Mesenteric fat pad (tissue), 1 donor: ENCODE measurements at places on chromosomes 6 and 20. TPM values are rescaled to one million over a fixed set of nuclear protein-coding genes. Genes with fewer than 3 reads are reported as not detected.

- DNase-seq = no peak
These were observed 12.9 kb downstream of the MAPRE1 start for GRCh38 chr20:32832664-32833063.

GRCh38 chr6:37847704-37848103 is 28.2 kb downstream of the ZFAND3 start:
- DNase-seq = no peak

DNA sequence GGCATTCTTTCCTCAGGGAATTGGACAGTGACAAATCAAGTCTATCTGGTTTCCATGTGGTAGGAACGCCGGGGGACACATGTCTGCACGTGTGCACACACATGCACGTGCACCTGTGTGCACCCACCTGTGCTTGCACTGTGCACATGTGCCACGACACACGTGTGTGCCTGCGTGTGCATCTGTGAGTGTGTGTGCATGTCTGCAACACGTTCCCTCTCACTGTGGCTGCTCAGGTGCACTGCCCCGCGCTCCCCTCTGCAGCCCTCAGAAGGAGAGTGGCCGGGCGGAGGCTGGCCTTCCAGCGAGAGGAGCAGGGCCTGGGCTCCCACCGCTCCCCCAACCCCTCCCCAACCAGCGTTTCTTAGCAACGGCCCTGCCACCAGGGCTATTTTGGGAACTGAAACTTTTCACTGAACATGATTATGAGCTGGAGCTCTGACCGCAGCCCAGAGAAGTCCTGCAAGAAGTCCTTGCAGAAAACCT is 147.8 kb downstream of the PHACTR3 start:
- no peak for DNase-seq

GRCh38 chr20:60482221-60483008 is 524.2 kb downstream of the CDH26 start:
- DNase-seq = no peak

DNA sequence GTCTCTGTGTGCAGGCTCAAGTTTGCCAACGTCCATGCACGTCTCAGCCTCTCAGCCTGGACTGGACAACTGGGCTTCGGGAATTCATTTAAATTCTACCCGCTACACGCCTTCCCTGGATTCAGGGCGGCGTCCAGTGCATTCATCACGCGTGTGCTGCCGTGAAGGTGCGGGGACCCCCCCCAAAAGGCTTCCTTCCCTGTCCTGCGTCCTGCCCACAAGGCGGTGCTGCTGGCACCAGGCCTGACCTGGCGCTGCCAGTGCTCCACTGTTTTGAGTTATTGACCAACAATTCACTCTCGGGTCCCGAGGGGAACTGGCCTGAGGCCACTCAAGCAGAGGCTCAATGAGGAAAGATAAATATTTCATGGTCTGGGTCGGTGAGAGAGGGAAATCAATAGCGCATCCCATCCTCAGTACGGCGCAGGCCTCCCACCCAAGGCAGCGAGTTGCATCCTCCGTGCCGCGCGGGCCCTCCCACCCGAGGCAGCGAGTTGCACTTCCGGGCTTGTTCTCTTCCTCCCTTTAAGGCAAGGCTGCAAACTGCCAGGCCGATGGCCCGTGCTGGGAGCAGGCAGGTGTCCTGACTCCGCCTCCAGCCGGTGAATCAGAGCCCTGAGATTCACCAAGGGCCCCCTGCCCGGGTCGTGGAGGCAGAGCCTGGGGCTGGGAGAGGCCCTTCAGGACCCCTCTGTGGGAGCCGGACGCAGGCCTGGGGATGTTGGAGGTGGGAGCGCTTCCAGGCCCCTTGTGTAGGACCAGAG is 22.8 kb upstream of the BHLHE23 start:
- no peak for DNase-seq

DNA sequence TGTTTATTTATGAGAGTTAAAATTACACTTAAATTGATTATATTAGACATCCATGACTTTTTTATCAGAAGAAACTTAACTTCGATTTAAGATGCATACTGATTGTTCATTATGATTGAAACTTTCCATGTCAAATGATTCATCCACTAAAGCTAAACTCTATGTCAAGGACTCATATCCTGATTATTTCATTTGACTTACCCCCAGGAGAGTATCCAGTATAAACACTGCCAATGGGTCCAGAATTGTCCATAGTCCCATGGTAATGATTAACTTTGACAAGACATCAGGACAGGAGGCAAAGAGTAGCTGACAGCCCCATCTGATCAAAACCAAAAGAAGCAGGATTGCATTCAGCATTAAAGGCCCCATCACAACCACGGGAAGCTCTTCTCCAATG is 709.9 kb downstream of the TFAP2A start:
- no peak for DNase-seq

DNA sequence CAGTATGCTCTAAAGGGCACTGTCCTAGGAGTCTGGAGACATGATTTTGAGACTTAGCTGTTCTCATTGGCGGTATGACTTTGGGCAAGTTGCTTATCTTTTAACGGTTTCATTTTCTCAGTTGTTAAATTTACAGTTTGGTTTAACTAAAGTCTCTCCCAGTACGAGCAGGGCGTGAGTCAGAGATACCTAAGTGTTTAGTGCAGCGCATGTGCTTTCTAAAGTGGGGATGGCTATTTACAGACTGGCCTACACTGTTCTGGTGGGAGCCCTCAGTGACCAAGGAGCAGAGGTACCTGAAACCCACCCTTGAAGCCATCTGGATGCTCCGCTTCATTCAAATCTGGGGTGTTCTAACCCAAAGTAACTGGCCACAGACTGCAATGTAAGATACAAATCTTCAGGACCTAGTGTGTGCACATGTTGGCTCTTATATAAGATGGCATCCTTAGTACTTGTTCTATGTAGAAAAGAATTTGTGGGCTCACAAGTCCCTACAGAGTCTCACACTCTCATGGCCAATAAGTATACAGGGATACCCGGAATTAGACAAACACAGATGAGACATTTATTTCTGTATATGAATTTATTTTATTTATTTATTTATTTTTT is 10.7 kb downstream of the MSH5 start:
- no peak for DNase-seq

GRCh38 chr6:166554316-166554715 is 32.2 kb downstream of the RAMACL start:
- peak; percentile 24 for DNase-seq

GRCh38 chr6:50826803-50827202 is 8.1 kb downstream of the TFAP2B start:
- DNase-seq = no peak

DNA sequence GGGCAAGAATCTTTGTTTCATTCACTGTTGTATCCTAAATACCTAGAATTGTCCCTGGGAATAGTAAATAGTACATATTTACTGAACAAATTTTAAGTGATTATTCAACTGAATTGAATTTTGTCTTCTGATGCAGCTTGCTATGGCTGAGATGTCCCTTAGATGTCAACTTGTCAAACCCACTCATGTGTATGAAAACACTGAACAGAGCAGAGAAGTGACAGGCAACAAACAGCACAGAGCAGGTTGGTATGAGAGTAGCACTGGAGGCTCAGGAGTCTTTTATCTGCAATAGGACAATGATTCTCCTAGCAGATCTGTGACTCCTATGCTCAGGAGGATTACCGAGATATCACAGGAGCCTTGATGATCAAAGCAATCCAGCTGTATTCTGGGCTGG is 540.1 kb upstream of the CHD6 start:
- no peak for DNase-seq

GRCh38 chr20:21450572-21450971 is 53.2 kb upstream of the NKX2-4 start:
- no peak for DNase-seq

- no peak for DNase-seq
These were observed 727.6 kb downstream of the PTPRT start for GRCh38 chr20:42461965-42462593.

Gene MYLK4
- total RNA-seq = 0.61 TPM
